ENCODE measurements at places on chromosomes 16 and 17. TPM values are rescaled to one million over a fixed set of nuclear protein-coding genes. Genes with fewer than 3 reads are reported as not detected.

CDRT15L2 gene
- not detected for total RNA-seq

CDH11 gene
- total RNA-seq = 22.9 TPM

ZSCAN10 gene
- total RNA-seq = not detected

PLCG2 gene
- total RNA-seq = 0.58 TPM

KRTAP1-1 gene
- not detected for total RNA-seq

BEAN1 gene
- 7.0 TPM for total RNA-seq

MEAK7 gene
- 23.1 TPM for total RNA-seq

CCL16 gene
- not detected for total RNA-seq

FBXO39 gene
- not detected for total RNA-seq

DLX3 gene
- not detected for total RNA-seq

HOXB1 gene
- not detected for total RNA-seq

All from epithelial cell of proximal tubule (primary cell).